ENCODE measurements at places on chromosomes 2 and 18.

DNA sequence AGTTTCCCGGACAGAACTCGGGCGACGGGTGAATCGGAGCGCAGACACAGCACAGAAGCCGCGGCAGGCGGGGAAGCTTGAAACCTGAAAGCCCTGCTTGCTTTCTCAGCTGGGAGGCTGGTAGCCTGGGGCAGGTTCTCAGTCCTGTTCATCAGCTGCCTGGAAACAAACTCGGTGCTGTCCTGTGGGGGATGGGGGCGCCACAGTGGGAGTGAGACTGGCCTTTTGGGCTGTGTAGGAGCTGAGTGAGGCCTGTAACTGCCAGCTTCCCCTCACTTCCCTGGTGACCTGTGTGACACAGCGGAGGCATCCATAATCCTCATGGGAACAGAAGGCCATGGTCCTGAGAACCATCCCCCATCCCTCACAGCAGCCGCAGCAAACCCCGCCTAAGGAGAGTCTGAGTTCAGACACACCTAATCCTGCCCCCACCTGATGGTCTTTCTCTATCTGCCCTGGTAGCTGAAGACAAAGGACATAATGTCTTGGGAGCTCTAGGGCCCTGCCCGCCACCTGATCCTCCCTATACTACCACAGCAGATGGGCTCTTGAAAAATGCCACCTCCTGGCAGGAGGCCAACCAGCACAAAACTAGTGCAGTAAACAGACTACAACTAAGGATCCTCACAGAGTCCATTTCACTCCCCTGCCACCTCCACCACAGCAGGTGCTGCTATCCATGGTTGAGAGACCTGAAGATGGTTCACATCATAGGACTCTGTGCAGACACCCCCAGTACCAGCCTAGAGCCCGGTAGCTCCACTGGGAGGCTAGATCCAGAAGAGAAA lies 52.7 kb upstream of the LDLRAD4 start:
- no peak for DNase-seq

GRCh38 chr2:219680958-219681693 lies 53.7 kb downstream of the SLC4A3 start:
- no peak for DNase-seq

DNA sequence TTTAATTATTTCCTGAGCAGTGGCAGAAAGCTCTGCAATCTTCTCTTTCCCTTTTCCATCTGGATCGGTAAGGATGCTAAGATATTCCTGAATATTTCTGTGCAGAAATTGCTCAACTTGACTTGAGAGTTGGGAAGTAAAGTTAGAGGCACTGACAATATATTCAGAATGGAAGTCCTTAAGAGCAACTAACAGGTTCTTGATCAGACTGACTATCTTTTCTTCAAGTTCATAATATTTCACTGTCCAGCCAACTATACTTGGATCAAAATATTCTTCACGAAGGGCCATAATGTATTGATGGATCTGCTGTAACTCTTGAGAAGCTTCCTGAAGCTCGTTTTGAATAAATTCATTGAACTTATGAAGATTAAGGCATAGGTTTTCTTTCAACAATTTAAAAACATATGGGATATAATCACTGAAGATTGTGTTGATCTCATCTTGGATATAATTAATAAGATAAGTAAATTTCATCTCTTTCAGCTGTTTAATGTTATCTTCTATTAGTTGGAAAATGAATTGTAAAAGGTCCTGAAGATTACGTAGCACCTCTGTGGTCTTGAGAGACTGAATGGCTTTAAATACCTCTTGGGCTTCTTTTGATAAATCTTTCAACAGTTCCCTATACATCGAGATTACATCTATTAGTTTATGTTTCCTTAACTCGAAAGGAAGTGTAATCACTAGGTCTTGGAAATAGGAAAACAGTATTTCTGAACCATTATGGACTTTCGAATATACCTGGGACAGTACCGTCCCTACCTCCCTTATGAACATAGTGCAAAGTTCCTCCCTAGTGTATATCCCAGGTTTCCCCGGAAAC lies 41.7 kb downstream of the APOB start:
- no peak for DNase-seq

- DNase-seq = no peak
Observed at GRCh38 chr18:33210575-33211189, 229.8 kb downstream of the CCDC178 start.

GRCh38 chr18:68985172-68985820 lies 187.4 kb downstream of the CCDC102B start:
- DNase-seq = no peak

- DNase-seq = no peak
Observed at GRCh38 chr18:51168960-51169662, 28.4 kb downstream of the MEX3C start.

GRCh38 chr18:51617167-51617566 lies 419.7 kb upstream of the MEX3C start:
- no peak for DNase-seq

DNA sequence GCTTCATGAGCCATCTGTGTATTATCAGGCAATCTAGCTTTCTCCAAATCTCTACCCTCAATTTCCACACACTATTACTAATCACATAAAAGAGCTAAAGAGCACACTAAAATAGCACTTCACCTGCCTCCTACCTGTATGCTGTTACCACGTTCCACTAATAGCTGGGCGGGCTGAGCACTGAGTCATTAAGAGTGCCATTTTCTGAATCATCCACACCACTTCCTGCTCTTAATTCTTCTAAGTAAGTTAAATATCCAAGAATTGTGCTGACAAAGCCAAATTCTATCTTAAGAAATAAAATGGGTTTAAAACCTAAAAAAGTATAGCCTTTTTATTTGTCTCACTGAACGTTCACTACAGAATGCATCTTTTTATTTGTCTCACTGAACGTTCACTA lies 35.7 kb downstream of the NOL10 start:
- DNase-seq = no peak

DNA sequence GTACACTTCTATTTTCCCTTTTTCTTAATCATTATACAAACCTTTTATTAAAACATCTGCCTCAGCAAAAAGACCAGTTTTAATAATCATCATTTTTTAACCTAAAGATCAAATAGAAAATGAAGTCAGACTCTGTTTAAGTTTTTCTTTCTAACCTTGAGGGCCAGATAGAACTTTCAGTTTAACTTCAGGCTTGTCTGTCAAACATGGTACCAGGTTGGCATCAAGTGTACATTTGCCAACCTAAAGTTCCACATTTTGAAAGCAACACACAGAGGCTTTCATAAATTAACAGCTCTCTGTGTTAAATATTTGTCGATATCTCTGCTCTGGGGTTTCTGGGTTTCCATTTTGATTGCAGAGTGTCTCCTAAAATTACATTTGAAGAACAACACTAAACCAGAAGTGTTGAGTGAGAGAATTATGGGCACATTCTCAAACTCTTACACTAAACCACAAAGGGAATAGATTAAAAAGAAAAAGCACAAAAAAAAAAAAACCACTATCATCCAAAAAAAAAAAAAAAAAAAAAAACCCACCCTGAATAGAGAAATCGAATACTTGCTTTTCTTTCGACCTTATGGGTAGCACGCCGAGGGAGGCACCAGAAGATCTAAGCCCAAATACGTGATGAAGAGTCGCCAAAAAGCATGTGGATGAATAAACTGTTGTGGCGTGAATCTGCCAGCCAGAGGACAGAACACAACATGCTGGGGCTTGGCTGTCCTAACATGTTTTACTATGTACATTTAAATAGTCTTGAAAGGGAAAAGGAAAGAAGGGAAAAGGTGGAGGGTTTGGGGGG lies 166.2 kb downstream of the TCF4 start:
- DNase-seq = no peak

- DNase-seq = no peak
Observed at GRCh38 chr2:58054264-58054663, 7.7 kb downstream of the VRK2 start.

- DNase-seq = no peak
Observed at GRCh38 chr18:35688757-35689156, 107.2 kb downstream of the GALNT1 start.

- DNase-seq = no peak
Observed at GRCh38 chr2:55961318-55961911, 37.8 kb upstream of the EFEMP1 start.

GRCh38 chr2:192159736-192160135 lies 35.0 kb downstream of the TMEFF2 start:
- DNase-seq = no peak

- DNase-seq = peak; percentile 53
Observed at GRCh38 chr18:61554117-61554776, 221.0 kb downstream of the CDH20 start.

DNA sequence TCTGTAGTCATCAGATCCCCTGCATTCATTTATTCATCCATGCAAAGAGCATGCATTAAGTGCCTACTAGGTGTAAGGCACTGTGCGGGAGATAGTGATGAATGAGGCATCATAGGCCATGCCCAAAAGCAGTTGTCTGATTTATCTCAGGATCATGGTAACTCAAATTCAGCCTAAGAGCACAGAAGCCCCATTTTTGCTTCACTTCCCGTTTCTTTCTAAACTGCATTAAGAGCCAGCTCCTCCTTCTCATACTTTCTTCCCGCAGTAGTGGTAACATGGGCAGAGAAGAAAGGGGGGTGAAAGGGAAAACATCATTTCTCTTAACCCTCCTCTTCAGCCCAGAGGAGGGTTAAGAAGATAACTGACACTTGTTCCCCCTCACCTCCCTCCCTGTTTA lies 2.9 kb downstream of the GPR45 start:
- DNase-seq = no peak

Measured in aorta (tissue), 5 donors.